ENCODE measurements at places on chromosomes 1 and 21. TPM values are rescaled to one million over a fixed set of nuclear protein-coding genes. Genes with fewer than 3 reads are reported as not detected.

RPS6KC1 gene
- 35.1 TPM for total RNA-seq

TNFRSF14 gene
- 36.6 TPM for total RNA-seq

SYCP1 gene
- total RNA-seq: not detected

FAM151A gene
- total RNA-seq: not detected

CELA3B gene
- not detected for total RNA-seq

MMEL1 gene
- under 0.01 TPM for total RNA-seq

CD34 gene
- under 0.01 TPM for total RNA-seq

AVPR1B gene
- not detected for total RNA-seq

GPR89B gene
- total RNA-seq: 11.9 TPM
